Astrocyte (in vitro differentiated cells and primary cell): ENCODE measurements at places on chromosomes 2 and 18. TPM values are rescaled to one million over a fixed set of nuclear protein-coding genes. Genes with fewer than 3 reads are reported as not detected.

- no peak for DNase-seq
These were observed 240.9 kb downstream of the RNF152 start for GRCh38 chr18:61651880-61652268.

DNA sequence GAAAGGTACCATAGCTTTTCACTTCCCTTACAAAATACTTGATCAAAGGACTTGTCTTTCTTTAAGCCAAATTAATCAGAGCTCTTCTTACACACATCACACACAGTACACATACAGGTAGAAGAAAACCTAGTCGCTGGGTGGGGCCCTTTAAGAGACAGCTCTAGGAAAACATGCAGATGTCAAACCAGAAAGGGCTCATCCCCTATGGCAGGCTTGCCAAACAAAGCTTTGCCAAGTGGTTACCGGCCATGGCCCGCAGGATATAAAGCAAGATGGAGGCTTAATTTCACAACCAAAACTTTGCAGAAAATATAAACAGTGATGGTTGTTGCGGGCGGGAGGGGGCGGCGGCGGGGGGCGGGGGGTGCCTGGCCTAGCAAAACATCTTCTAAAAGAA is 2156.0 kb upstream of the PIK3C3 start:
- DNase-seq = no peak

- DNase-seq = peak; percentile 95
These were observed 99.3 kb downstream of the SPATS2L start for GRCh38 chr2:200405599-200406298.

Gene DYNAP
- not detected in 2 replicates for total RNA-seq

DNA sequence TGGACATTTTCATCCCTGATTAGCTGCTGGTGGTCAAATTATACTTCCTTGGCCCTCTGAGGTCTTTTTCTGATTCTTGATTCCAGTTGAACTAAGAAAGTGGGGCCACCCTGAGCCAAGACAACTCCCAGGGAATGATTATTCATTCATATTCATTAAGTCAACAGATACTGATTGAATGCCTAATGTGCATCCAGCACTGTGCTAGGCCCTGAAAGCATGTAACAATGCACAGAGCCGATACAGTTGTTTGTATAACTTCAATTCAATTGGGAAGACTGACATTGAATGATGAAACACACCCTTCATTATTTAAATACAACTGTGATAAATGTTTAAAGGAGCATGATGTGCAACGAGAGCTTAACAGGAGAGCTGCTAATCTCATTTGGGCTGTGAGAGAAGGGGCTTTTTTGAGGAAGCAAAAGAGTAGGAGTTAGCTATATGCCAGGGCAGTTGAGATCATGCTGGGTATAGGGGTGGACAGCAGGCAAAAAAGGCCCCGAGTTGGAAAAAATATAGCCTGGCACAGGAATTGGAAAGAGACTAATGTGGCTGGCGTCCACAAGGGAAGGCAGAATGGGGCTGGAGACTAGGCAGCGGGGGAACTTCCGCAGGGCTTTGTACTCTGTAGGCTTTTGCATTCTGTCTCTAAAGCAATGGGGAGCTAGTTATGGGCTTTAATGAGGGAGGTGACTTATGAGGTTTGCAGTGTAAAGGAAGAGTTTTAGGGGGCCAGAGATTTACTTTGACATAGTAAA is 57.2 kb upstream of the ACVR1 start:
- DNase-seq = no peak
